ENCODE measurements at places on chromosomes 5 and 9. TPM values are rescaled to one million over a fixed set of nuclear protein-coding genes. Genes with fewer than 3 reads are reported as not detected.

The ERBIN gene
- 70.2 TPM for total RNA-seq

The SLC25A48 gene
- total RNA-seq = not detected

- no peak for DNase-seq
Measured at GRCh38 chr5:54148067-54148845, 162.1 kb downstream of the ARL15 start.

DNA sequence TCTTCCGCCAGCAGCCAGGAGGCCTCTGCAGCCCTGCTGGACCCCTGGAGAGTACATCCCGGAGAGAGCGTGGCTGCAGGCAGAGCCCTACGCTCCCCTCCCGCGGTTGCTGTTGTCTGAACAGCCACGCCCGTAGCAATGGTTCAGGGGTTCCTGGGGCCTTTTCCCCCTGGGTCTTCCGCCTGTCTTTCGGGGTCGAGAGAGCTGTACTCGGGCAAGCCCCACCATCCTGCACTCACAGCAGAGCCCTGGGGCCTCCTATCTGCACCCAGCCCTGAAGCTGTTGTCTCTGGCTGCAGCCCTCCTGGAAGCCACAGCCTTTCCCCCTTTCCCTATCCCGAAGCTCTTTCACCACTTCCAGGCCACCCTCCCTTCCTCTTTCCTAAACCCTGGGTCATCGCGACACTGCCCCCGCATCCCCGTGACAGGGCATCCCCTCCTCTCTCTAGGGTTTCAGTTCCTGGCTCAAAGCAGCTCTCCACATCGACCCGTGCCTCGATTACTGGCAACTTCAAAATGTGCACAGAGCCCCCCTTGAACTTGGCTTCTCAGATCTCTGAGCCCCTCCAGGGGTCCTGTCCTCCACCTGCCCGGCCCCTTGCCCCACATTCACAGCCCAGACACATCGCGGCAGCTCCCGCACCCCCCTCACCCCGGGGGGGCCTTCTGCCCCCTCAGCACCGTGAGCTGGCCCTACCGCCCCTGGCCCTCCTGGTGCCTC lies 43.9 kb upstream of the CEP72 start:
- no peak for DNase-seq

DNA sequence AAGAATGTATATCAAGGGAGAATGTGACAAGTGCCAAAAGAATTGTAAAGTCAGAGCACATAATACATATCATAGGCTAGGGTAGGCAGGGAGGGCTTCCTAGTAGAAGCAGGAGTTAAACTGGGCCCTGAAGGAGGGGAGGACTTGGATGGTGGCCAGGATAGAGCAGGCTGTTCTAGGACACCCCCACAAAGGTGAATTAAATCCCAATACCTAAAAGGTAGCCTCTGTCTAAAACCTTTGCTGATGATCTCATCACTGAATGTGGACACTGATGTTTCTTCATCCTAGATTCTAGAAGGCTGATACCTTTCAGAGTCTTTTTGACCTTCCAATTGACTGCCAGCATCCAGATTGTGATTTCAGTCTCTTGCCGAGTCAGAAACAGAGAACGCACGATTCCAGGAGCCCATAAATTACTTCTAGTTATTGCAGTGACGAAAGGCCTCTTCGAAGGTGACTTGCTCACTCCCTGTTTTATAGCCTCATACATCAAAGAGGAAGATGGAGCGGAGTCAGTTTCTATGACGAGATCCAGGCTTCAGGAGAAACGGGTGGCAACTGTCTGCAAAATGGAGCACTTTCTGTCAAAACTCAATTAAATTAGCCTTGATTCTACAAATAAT lies 43.2 kb downstream of the KIF4B start:
- DNase-seq = no peak

GRCh38 chr5:1747803-1748085 lies 51.9 kb downstream of the MRPL36 start:
- DNase-seq = no peak

GRCh38 chr5:150781706-150782614 lies 3.4 kb downstream of the SMIM3 start:
- peak; percentile 88 for DNase-seq

All from mammary epithelial cell (primary cell).